ENCODE measurements at places on chromosomes 16 and 17.

- peak; percentile 89 for DNase-seq
Observed at GRCh38 chr17:58331815-58332777, 3.5 kb upstream of the TSPOAP1 start.

- peak; percentile 44 for DNase-seq
Observed at GRCh38 chr17:8964801-8965393, 610 bp downstream of the PIK3R5 start.

- DNase-seq, result no peak
Observed at GRCh38 chr16:1764971-1765370, 6.4 kb downstream of the NME3 start.

DNA sequence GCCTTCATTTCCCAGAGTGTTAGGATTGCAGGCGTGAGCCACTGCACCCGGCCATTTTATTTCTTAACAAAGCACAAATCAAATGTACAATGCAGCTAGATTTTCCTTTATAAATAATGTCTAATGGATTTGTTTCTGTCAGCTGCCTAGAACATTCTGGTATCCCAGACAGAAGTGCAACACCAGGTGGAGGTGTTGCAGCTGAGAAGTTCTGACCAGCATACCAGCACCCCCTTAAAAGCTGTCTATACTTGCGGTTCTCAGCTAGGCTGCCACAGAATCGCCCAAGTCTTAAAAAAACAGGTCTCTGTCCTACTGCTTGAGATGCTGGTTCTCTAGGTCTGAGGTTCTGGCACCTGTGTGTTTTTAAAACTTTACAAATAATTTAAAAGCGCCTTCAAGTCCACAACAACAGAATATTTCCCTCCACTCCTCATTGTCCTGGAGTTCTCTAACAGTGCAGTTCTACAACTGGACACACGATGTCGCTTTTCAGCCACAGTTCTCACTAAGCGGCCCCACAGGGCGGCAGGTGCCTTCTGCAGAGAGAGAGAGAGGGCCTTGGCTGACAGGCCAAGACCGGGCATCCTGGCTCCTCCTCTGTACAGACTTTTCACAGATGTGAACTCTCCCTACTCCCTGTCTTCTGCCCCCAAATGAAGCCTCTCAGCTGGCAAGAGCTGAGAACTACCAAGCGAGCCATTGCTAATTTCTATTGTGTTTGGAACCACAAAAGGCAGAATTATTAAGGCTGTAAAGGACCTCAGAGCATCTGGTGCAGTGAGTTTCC is 32.6 kb upstream of the MEOX1 start:
- DNase-seq, result peak; percentile 67

DNA sequence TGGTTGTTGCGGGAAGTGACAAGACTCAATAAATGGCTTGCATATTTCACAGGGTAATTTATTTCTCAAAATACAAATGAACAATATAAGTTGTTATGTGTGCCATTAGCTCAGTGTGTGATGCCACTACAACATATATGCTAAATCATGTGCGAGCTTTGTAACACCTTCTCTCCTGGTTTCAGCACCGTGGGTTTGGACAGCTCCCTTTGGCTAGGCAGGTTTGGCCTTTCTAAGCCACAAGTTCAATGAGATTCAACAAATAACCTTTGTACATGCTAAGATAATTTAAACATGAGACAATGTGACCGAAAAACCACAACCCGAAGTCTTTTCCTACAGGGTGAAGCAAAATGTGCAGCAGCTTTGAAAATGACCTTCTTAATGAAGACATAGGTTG is 563.9 kb downstream of the TMEM114 start:
- no peak for DNase-seq
